HCT116 (cell line): ENCODE measurements at places on chromosomes 4 and X. TPM values are rescaled to one million over a fixed set of nuclear protein-coding genes. Genes with fewer than 3 reads are reported as not detected.

Gene APOO
- total RNA-seq, result 34.5 TPM

Gene IL1RAPL1
- 2.8 TPM for total RNA-seq

Gene TMEM154
- 2.4 TPM for total RNA-seq

Gene HELQ
- total RNA-seq, result 14.6 TPM

Gene PNMA3
- not detected for total RNA-seq

Gene C4orf36
- 1.8 TPM for total RNA-seq

Gene MAGEC2
- not detected for total RNA-seq

Gene EGF
- 0.57 TPM for total RNA-seq

Gene RASGEF1B
- total RNA-seq, result 0.25 TPM

Gene SUPT20HL1
- not detected for total RNA-seq

Gene KIF4A
- total RNA-seq, result 40.3 TPM

Gene IL1RAPL2
- total RNA-seq, result not detected

Gene NDUFA1
- total RNA-seq, result 92.2 TPM

Gene TCEAL8
- 37.3 TPM for total RNA-seq

Gene CTAG1B
- total RNA-seq, result not detected

Gene TAF7L
- total RNA-seq, result 0.22 TPM

Gene IGSF1
- total RNA-seq, result 0.79 TPM

Gene BMP3
- total RNA-seq, result not detected

Gene DSPP
- not detected for total RNA-seq

Gene MUC7
- total RNA-seq, result not detected

Gene DCX
- not detected for total RNA-seq

Gene CXorf49
- total RNA-seq, result not detected

Gene KLHL4
- 0.10 TPM for total RNA-seq

Gene NOX1
- total RNA-seq, result not detected

Gene SOX3
- total RNA-seq, result not detected
